ENCODE measurements at places on chromosomes 3 and 15. TPM values are rescaled to one million over a fixed set of nuclear protein-coding genes. Genes with fewer than 3 reads are reported as not detected.

DNA sequence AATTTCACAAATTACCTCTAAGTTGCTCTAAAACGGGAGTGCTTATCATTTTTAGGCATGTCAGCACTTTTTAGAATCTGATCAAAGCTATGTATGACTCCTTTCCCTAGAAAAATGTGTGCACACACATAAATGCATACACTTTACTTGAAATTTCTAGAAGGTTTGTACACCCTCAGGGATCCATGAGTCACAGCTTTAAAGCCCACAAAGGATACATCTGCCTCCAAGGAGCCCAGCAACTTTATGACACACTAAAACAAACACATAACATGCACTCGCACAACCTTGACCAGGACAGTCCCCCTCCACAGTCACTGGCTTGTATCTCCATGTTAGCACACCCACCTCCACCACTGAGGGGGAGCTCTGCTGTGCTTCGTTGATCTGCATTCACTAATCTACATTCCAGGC, 722.0 kb upstream of the CFAP20DC start:
- DNase-seq: peak; percentile 16

OR5K2 gene
- total RNA-seq: not detected

UBR1 gene
- 16.8 TPM for total RNA-seq

NUP210 gene
- total RNA-seq: 14.6 TPM

GRCh38 chr3:74048699-74049098, 424.0 kb upstream of the PDZRN3 start:
- DNase-seq: no peak

GRCh38 chr15:34365836-34366235, 1.2 kb downstream of the LPCAT4 start:
- no peak for DNase-seq
